ENCODE measurements at places on chromosomes 1 and 21. TPM values are rescaled to one million over a fixed set of nuclear protein-coding genes. Genes with fewer than 3 reads are reported as not detected.

Gene HNRNPU
- 651 TPM for total RNA-seq

GRCh38 chr1:3155056-3155925, 86.3 kb downstream of the PRDM16 start:
- no peak for DNase-seq

- DNase-seq = no peak
These were observed 26.2 kb upstream of the KNCN start for GRCh38 chr1:46577671-46578070.

DNA sequence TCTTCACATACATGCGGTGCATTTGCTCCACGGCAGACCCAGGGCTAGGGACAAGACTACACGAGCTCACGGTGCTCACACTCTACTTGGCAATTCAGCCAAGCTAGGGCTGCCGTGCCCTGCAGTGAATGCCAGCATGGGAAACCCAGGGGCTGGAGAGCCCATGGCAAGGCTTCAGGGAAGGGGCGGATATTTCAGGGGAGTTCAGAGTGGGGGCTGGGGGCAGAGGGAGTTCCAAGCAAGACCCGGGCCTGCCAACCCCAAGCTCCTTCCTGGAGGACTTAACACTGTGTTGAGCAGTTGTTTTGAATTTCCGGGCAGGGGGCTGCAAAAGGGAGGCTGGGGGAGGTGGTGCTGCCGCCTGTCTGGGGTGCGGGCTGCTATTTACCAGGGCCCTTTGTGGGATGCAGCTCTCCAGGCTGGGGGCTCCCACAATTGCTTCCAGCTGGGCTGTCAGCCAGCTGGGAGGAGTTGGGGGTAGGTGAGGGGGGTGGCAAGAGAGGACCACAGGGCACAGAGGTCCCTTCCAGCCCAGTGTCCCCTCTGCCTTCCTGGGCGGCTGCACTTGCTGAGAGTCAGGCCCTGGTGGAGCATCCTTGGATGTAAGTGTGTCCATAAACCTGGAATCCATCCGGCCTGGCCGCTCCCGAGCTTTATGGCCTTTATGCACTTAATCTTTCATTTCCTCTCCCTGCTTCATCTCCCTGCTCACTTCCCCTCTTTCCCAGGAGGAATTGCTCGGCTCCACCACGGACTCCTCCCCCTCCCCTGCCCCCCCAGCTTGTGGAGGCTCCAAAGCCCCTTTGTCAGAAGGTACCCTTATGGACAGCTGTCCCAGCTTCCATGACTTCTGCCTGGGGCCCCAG, 55.8 kb upstream of the SSBP3 start:
- no peak for DNase-seq

Gene STIL
- total RNA-seq = 26.6 TPM

- DNase-seq = peak; percentile 46
These were observed 651 bp downstream of the ZBTB8A start for GRCh38 chr1:32539584-32540571.

GRCh38 chr1:109785446-109786111, 21.9 kb upstream of the EPS8L3 start:
- DNase-seq = no peak

DNA sequence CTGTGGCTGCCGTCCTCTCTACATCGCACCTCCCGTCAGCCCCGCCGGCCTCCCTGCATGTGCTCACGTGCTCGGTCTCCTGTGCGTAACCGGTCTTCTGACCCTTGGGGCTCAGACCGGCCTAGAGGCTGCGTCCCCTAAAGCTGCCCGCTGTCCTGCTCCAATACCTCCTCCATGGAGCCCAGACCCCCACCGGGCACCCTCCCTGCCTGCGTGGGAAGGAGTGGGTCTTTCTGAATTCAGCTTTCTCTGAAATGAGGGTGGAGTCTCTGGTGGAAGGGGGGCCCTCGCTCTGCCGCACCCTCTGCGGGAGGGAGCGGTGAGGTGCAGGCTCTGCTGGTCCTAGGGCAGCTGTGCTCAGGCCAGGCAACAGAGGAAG, 18.7 kb upstream of the POFUT2 start:
- DNase-seq = no peak

DNA sequence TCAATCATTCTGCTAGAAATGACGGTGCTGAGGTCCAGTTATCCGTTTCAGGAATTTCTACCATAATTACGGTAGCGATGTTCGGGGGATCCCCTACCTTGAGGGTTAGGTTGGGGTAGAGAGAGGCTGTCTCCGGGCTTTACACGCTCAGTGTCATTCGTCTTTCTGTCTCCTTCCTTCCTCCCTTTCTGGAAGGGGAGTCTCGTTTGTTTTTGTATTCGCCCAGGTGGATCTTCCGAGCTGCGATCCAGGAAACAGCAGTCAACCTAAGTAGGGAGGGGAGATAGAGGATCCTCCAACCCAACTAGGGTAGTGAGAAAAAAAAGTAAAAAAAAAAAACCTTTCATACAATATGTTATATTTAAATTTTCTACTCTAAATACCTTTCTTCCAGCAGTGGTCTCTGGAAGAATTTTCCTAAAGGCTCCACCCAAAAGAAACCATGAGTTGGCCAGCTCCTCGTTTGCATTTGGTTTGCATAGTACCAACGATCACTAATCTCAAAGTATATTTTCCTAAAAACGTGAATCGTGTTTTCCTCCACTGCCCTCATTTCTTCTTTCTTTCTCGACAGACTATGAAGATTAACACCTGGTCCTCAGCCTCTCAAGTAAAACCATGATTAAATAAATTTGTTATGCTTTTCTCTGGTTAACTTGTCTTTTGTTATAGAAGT, 611 bp upstream of the PIK3C2B start:
- no peak for DNase-seq

GRCh38 chr1:149993181-149993580, 17.3 kb downstream of the OTUD7B start:
- DNase-seq = no peak

- DNase-seq = no peak
These were observed 155.0 kb downstream of the TPR start for GRCh38 chr1:186220067-186220466.

GRCh38 chr1:88175631-88176226, 508.3 kb upstream of the PKN2 start:
- no peak for DNase-seq

Gene LEPR
- total RNA-seq = 3.3 TPM

GRCh38 chr1:201756406-201756805, 72.6 kb upstream of the IPO9 start:
- DNase-seq = no peak

Gene LIPI
- total RNA-seq = not detected

- DNase-seq = no peak
These were observed 22.4 kb downstream of the CASZ1 start for GRCh38 chr1:10773851-10774614.

DNA sequence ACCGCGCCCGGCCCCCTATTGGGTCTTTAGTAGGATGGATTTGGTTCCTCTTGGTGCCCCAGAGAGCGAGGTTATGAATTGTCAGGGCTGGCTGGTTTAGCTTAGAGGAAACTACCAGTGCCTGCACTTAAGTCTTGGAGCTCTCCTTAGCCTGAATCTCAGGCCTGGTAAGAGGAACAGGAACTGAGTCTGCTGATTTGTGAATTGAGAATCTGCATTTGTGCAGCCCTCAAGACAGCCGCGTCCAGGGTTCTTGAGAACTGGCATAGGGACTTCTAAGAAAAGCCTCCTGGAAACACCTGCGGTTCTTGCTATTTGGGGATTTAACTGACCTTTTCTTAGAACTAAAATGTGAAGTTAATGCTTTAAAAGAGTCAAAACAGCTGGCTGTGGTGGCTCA, 1.7 kb downstream of the NECAP2 start:
- no peak for DNase-seq

- DNase-seq = no peak
These were observed 138.6 kb upstream of the JUN start for GRCh38 chr1:58922302-58923089.

GRCh38 chr21:46190491-46191131, 6.4 kb upstream of the SPATC1L start:
- peak; percentile 24 for DNase-seq

Gene BEND5
- 5.6 TPM for total RNA-seq

GRCh38 chr1:30883389-30884172, 25.0 kb downstream of the SDC3 start:
- no peak for DNase-seq

GRCh38 chr1:41242342-41243078, 404 bp upstream of the SCMH1 start:
- peak; percentile 38 for DNase-seq

GRCh38 chr1:184457500-184457899, 70.7 kb downstream of the C1orf21 start:
- DNase-seq = no peak

DNA sequence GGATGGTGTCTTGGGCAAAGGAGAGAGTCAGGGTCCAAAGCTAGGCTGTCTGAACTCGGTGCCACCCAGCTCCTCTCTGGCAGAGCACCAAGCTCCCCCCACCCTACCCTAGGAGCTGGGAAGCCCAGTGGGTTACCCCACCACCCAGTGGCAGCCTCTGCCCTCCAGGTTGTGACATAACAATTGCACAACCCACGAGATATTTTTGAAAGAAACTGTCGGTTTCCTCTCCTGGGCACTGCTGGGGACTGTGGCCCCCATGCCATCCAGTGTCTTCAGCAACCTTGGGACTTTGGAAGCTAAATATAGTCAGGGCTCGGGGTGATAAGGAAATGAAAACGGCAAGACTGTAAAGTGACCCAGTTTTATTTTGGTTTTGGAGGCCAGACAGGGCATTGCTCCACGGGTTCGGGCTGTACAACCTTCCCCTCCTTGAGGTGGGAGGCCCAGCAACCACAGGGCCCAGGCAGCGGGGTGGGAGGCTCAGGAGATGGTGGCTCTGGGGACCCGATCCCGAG, 1.4 kb downstream of the CITED4 start:
- no peak for DNase-seq

Gene SDF4
- 84.7 TPM for total RNA-seq

DNA sequence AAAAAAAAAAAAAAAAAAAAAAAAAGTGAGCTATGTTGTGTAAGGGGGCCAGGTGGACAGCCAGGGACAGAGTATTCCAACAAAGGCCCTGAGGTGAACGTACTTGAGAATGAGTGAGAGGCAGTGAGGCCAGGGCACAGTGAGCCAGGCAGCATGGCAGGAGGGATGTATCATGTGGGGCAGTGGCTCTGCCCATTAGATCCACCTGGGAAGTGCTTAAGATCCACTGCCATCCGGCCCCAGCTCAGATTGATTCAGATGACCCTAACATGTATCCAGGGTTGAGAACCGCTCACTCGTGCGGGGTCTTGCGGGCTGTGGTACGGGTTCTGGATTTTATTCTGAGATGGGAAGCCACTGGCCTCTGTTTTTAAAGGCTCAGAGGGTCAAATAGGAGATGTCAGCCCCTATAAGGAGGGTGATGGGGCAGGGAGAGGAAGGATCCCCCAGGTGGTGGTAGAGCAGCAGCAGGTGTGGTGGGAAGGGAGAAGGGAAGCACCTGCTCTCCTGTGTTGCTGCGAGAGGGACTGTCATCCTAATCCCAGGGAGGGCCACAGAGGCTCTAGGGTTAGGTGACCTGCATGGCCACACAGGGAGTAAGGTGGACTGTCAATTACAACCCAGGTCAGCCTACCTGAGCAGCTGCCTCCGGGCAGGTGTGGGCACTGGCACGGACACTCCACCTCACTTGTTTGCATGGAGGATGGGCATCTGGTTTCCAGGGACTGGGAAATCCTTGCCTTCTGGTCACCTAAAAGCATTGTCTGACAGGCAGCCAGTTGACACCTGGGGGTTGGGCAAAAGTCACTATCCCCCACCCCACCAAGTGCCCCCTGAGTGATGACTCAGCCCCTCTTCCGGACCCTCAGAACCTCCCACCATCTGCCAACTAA, 31.6 kb downstream of the CDK18 start:
- DNase-seq = peak; percentile 25

Gene FMO1
- not detected for total RNA-seq

DNA sequence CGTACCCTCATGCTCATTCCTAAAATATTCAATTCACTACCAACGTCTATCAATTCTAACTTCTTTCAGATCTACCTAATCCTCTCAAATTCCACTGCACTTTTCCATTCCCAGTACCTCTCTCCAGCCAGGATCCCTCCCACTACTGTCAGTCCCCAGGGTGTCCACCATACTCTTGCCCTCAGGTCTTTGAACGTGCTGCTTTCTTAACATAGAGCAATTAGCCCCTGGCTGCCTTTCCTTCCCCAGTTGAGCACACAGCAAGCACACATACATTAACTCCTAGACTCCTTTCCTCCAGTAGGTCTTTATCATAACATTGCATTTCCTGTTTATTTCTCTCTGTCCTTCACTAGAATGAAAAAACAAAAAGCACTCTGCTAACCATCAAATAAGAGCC, 126.7 kb downstream of the NTNG1 start:
- no peak for DNase-seq

DNA sequence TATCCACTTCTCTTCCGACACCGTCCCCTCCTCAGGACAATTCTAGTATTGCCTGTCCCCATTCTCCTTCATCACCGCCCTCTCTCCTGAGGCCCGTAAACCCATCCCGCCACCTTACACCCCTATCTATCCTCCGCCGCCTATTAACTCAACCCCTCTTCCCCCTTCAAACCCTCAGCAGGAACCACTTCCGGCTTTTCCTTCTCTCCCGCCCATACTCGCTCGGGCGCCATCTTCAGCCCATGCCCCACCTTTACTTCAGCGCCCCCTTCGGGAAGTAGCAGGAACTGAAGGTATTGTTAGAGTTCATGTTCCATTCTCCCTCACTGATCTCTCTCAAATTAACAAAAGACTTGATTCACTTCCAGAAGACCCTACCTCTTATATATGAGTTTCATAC, 31.6 kb downstream of the VN1R5 start:
- DNase-seq = no peak

- DNase-seq = no peak
These were observed 420.4 kb downstream of the PLA2G4A start for GRCh38 chr1:187249196-187249595.

Gene VTCN1
- 0.33 TPM for total RNA-seq

GRCh38 chr1:41868241-41868998, 50.3 kb downstream of the HIVEP3 start:
- DNase-seq = no peak

DNA sequence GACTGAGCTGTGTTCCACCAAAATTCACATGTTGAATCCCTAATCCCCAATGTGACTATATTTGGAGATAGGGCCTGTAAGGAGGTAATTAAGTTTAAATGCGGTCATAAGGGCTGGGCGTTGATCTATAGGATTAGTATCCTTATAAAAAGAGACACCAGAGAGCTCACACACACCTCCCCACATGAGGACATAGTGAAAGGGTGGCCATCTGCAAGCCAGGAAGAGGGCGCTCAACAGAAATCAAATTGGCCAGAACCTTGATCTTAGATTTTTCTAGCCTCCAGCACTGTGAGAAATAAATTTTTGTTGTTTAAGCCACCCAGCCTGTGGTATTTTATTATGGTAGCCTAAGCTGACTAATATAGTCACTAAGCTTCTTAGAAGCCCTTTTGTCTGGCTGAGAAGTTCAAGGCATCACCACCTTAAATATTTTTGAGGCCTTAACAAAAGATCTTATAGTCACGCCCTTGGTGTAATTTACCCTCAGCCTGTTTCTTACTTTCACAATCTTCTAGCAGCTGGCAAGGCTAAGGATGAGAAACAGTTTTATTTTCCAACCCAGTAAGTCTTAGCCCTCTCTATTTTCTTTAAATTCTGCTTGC, 28.8 kb downstream of the GORAB start:
- DNase-seq = no peak

Gene RNF186
- not detected for total RNA-seq

GRCh38 chr1:209742409-209743144, 13.3 kb upstream of the TRAF3IP3 start:
- no peak for DNase-seq
